ENCODE measurements at places on chromosomes 3 and 15.

- DNase-seq = no peak
Measured at GRCh38 chr3:71701251-71701762, 23.9 kb downstream of the EIF4E3 start.

DNA sequence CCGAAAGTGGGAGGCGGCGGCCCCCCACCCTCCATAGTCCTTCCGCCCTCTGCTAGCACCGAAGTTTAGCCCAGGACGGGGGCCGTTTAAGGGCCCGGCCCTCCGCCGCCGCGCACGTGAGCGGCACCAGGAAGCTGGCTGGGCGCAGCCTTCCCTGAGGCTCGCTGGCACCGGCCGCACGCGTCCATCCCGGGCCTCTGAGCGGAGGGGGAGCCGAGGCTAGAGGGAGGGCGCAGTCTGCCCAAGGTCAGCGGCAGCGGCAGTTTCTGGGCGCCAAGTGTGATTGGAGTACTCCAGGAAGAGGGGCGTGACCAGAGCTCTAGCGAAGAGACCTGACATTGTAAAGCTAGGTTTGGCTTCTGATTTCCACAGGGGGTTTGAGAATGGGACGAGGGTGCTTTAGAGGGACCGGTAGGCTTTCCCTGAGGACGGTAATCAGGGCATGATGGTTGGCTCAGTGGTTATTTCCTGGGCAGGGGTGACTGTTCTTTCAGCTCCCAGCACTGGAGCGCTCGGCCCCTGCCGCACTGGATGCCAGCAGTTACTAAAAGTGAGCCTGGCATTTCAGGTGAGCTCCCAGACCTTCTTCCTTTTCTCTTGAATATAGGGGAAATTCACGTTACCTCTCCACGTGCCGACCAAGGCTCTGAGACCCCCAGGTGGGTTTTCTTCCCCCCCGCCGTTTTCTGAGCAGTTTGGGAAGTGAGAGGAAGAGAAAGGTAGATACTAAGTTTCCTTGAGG, 853 bp downstream of the TEX264 start:
- peak; percentile 75 for DNase-seq

GRCh38 chr3:151107701-151108100, 22.2 kb downstream of the MED12L start:
- DNase-seq = no peak

- no peak for DNase-seq
Measured at GRCh38 chr3:132549169-132549568, 47.9 kb upstream of the ACKR4 start.

DNA sequence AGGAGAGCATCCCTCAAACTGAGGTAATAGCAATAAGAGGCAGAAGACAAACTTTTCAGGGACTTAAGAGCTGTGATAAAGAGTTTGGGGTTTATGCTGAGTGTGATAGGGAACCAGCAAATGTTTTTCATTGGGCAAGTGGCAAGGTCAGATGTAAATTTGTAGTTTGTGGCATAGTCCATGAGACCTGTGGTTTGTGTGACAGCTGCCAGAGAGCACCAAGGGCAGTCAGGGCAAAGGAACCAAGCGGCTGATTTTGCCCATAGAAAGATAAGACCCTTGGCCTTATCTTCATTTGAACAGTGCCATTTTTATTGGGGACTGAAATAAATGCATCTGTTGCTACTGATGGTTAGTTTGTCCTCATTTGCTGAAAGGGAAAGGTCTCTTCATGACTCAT, 220.3 kb downstream of the LRRN1 start:
- DNase-seq = no peak

DNA sequence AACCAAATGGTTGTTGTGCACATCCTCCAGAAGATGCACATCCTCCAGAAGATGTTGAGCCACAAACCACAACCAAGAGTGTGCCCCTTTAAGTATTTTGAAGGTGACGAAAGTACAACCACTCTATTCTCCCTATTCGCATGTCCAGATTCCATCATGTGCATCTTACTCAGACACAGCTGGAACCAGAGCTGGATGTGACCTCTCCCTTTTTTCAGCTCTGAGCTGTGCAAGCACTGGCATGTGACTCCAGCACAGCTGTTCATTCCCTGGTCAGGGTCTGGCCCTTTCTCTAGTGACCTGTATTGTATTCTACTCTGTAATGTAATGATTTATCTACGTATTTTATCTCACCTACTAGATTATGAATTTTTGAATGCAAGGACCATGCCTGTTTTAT, 29.3 kb upstream of the DLG1 start:
- peak; percentile 81 for DNase-seq

DNA sequence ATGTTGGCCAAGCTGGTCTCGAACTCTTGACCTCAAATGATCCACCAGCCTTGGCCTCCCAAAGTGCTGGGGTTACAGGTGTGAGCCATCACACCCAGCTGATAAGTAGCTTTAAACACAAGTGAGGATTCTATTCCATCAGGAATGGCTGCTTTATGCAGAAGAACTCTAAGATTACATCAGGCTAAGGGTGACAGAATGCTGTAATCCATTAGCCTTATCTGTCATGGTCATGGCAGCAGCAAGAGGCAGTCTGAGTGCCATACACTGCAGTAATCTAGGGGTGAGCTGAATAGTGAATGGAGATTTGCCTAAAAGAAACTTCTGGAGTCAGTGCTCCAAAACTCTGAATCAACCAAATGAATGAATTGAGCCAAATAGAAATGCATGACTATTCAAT, 39.6 kb downstream of the LIPC start:
- DNase-seq = no peak

- DNase-seq = peak; percentile 66
Measured at GRCh38 chr3:179421500-179421899, 29.8 kb downstream of the GNB4 start.

GRCh38 chr3:183158551-183159006, 4.0 kb downstream of the LAMP3 start:
- no peak for DNase-seq

DNA sequence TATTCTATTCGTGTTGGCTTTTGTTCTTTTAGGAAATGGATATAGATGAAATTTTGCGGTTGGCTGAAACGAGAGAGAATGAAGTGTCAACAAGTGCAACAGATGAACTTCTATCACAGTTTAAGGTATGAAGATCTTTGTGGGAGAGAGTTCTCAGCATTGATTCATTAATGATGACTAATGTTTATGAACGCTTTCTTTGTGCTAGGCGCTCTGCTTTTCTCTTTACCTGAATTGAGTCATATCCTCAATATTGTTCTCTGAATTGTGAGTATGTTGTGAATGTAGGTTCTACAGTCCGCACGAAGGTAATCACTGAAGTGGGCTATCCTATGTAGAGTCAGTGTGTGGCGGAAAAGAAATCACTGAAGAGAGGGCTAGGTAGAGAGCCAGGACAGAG, 81.2 kb downstream of the CHD2 start:
- no peak for DNase-seq

GRCh38 chr3:31067004-31067403, 172.5 kb upstream of the GADL1 start:
- DNase-seq = peak; percentile 93

- no peak for DNase-seq
Measured at GRCh38 chr3:126417515-126417914, 22.8 kb downstream of the CFAP100 start.

DNA sequence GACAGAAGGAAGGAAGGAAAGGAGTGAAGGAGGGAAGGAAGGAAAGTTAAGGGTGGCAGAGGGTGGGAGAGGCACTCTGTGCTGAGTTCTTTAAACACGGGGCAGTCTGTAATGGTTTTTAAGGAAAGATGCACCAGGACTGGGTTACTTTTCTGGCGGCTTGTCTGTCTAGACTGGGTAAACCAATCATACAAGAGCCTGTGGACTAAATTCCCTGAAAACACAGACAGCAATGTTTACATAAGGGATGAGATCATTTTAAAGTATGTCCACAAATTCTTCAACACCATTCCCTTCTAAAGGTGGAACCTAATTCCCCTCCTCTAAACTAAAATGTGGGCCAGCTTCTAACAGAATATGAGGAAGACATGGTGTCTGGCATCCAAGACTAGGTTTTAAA, 235.5 kb upstream of the IGF1R start:
- no peak for DNase-seq

DNA sequence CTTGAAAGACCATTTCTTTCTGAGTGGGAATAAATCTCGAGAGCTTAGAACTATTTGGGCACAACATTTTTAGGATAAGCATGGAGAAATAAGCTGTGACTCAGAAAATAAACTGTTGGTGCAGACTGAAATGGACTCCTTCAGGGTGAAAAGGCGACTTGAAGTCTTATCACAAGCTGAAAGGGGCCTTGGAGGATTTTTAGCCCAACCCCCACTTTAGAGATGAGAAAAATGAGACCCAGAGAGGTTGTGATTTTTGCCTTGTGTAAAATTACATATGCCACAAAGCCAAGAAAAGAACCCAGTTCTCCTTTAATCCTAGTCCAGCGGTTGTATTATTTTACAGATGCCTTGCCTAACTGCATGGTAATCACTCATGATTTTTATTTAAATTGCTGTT, 1.5 kb downstream of the ATP1B3 start:
- DNase-seq = no peak

- DNase-seq = no peak
Measured at GRCh38 chr3:16248556-16248955, 16.2 kb downstream of the DPH3 start.

DNA sequence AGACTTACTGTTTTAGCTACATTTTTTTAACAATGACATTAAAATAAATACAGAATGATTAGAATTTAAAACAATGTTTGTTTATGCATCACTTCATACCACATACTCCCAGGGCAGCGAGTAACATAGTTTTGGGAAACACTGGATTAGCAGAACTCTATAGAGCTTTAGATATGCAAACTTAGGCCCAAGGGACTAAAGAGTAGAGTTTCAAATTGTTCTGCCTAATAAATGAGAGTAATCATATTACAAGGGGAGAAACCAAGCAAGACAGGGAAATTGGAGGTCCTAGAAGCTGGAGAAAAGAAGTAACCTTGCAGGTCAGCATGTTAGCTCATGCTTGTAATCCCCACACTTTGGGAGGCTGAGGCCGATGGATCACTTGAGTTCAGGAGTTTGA, 3.6 kb upstream of the DAZL start:
- DNase-seq = no peak

- no peak for DNase-seq
Measured at GRCh38 chr15:37824717-37825382, 109.6 kb upstream of the TMCO5A start.

DNA sequence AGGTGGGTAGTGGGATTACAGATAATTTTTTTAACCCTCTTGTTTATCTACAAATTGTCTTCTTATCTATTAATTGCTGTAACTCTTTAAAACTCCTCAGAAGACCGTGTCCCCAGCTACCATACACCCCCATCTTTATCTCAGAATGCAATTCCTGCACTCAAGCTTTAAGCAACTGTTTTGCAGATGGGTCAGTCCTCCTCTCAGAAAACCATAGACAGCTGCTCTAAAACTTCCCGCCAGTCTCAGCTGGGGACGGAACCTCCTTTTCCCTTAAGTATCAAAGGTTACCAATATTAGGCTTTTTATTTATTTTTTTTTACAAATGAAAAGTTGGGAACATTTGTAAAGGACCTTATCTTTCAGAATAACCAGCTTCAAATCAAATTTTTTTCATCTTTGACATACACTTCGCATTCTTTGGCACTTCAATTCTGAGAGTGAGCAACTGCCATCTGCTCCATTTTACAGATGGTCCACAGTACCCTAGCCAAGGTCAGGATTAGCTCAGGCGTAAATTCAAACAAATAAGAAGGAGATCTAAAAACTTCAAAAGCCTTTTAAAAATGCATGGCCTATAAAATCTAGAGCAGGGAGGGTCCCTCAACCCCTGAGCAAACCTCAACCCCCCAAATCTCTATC, 1.3 kb downstream of the GATM start:
- peak; percentile 37 for DNase-seq

GRCh38 chr3:181298421-181298820, 308.9 kb upstream of the DNAJC19 start:
- DNase-seq = no peak

GRCh38 chr15:47300596-47300995, 416.7 kb upstream of the SEMA6D start:
- no peak for DNase-seq

- peak; percentile 38 for DNase-seq
Measured at GRCh38 chr3:122092460-122093165, 37.5 kb downstream of the CD86 start.

- peak; percentile 94 for DNase-seq
Measured at GRCh38 chr3:133268726-133269134, 131.1 kb upstream of the BFSP2 start.

DNA sequence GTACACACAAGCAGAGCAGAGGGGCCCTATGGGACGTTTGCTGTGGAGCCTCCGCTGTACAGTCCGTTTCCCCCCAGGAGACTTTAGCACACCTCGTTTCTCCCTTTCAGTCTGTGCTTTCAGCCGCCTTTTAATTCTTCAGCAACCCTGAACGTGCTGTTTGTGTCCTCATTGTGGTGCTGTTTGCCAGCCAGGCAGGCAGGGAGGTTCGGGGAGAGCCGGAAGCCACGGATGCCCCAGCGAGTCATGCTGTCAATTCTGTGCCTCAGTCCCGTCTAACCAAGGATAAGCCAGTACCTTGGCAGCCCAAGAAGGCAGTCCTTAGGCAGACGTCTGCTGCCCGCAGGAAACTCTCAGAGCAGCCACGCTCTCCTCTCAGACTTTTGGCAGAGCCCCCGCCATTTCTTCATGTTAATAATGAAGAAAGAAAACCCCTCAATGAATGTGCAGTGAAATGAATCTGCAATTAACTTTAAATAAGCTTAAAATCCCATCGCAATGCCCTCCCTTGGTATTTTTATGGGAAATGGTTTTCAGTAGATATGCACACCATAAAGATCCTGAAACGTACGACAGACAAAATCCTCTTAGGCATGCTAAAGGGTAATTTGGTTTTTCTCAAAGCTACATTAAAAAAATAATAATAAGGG, 158.6 kb downstream of the UACA start:
- DNase-seq = peak; percentile 46

DNA sequence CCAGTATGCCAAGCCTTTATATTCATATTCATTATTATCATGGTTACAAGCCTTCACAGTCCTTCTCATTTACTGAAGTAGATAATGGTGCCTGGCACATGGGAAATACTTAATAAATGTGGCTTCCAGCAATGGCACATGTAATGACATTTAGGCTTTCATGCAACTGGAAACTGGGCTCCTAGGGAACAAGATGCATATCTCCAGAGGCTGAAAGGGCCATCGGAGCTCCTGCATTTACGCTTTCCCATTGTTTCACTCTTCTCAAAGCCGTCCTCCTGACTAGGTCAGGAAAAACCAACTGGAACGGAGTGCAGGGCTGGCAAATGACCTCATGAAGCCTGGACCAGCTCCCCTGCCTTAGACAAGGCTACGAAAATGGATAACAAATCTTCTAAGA, 474.9 kb downstream of the MAGI1 start:
- no peak for DNase-seq

GRCh38 chr15:25543196-25543595, 104.4 kb upstream of the UBE3A start:
- DNase-seq = peak; percentile 83

GRCh38 chr15:50049871-50050270, 69.2 kb downstream of the ATP8B4 start:
- no peak for DNase-seq

DNA sequence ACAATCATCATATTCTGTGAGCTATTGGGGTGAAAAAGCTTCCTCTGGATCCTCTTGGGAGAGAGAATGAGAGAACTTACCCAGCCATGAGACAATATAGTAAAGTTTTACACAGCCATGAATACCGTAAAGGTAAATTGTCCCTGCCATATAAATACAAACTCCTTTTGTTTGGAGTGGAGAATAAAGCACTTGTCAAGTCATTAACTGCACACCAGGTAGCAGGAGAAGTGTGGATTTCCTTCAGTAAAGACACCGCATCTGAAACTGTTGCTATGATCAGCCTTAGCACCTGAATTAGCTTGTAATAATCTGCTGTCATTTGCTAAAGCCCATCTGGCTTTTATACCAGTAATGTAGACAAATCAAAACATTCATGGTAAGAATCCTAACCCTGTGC, 336.6 kb upstream of the SLCO3A1 start:
- DNase-seq = no peak

GRCh38 chr3:120682095-120682681, at the start of gene HGD:
HGD (minus strand) TSS chr3:120682239; CDS start chr3:120682111, 128 bp downstream.
- DNase-seq = no peak

All from muscle of leg (tissue), 16 donors.